ENCODE measurements at places on chromosomes 12 and 14.

- DNase-seq: no peak
These were observed 8.2 kb upstream of the SMUG1 start for GRCh38 chr12:54197010-54197409.

DNA sequence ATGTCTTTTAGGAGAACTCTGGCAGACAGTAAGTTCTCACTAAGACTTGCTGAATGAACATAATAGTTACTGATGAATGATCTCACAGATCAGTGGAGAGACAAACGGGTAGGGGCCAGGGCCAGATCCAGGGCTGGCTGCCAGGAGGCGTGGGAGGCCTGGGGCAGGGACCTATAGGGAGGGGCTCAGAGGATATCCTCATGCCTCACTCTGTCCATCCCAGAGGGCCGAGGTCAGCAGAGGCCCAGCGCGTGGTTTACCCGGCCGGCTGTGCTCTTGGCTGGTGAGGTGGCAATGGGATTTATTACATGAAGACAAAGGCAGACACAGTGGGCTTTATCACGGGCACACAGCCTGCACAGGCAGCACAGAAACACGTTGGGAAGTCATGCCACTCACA lies 85.4 kb downstream of the CHGA start:
- no peak for DNase-seq

- DNase-seq: peak; percentile 32
These were observed 45.4 kb downstream of the AEBP2 start for GRCh38 chr12:19484738-19485137.

GRCh38 chr14:95891742-95892141 lies 15.1 kb downstream of the TUNAR start:
- DNase-seq: no peak

GRCh38 chr14:56211084-56211483 lies 92.9 kb downstream of the PELI2 start:
- DNase-seq: no peak

- DNase-seq: peak; percentile 40
These were observed 4.8 kb upstream of the AMN start for GRCh38 chr14:102917469-102918211.

- no peak for DNase-seq
These were observed 192.0 kb downstream of the TTC7B start for GRCh38 chr14:90624227-90624626.

- DNase-seq: no peak
These were observed 574 bp upstream of the FANCM start for GRCh38 chr14:45135156-45135555.

DNA sequence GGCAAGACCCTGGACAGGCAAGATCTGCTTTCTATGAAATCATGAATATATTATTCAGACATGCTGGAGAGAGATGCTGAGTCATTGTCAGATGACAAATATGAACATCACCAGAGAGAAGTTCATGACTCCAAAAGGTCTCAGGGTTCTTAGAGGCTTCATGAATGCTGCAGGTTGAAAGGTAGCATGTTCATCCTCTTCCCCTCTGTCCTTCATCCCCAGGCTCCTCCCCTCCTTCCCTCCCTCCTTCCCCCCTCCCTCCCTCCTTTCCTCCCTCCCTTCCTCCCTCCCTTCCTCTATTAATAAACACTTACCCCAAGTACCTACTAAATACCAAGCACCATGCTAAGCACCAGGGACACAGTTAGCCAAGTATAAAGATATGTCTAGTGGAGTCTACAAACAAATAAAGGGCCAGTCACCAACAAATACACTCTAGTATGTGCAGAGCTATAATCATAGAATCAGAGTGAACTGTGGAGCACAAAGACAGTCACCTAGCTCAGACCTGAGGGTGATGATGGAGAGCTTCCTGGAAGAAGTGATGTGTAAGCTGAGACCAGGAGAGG lies 46.2 kb downstream of the RPH3A start:
- no peak for DNase-seq

- DNase-seq: peak; percentile 37
These were observed 94.4 kb upstream of the PLEKHG7 start for GRCh38 chr12:92608151-92609091.

GRCh38 chr12:108150436-108150835 lies 21.3 kb downstream of the WSCD2 start:
- DNase-seq: no peak

DNA sequence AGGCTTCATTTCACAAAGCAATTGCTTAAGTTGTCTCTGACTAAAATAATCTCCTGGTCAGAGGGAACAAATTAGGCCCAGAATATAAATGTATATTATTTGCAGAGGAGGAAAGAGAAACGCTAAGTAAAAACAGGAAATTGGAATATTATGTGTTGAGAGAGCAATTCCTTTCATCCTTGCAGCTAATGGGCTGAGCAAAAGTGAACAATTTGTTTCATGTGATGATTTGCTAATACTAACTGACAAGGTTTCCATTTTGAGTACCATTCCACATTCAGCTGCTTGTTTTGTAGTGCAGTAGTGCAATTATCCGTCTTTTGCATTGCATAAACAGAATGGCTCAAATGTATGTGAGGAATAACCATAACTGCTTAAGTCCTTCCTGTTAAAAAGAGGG lies 103.2 kb downstream of the TPH2 start:
- no peak for DNase-seq

- DNase-seq: no peak
These were observed 6.2 kb upstream of the CPNE8 start for GRCh38 chr12:38911611-38912010.

- no peak for DNase-seq
These were observed 80.3 kb downstream of the AVPR1A start for GRCh38 chr12:63070709-63071108.

GRCh38 chr14:83356080-83356479 lies 1822.4 kb upstream of the SEL1L start:
- no peak for DNase-seq

DNA sequence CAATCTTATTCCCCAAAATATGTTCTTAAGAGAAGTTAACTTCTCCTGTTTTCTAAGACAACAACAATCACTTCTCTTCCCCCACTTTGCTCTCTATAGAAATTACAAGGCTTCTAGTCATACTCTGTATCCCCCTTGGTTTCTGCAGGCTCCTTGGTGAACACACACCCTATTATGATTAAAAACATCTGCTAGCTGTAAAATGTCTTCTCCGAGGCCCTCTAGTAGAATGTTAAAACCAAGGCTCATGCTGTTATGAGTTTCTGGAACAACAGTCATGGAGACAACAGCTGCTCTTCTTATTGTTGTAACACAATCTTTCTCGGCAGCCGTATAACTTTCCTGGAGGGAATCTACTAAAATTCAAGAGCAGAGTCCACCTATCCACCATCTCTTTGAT lies 397.5 kb upstream of the CCDC196 start:
- no peak for DNase-seq

DNA sequence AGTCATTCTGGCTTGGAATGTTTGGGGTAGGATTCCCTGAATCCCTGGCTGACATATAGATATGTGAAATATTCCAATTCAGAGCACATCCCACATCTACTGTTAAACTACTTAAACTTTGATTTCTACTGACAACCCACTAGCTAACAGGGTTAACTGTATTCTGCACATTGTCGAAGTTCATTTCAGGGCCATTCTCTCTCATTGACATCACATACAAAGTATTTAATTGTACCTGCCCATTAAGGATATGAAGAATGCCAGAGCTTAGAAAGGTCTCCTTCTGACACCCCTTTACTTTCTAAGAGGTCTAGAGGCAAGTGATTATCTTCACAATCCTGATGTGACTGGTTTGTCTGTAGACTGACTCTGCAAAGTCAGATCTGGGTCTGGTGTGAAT lies 2.8 kb upstream of the DCN start:
- no peak for DNase-seq

GRCh38 chr12:12604740-12605139 lies 6.9 kb upstream of the CREBL2 start:
- no peak for DNase-seq

DNA sequence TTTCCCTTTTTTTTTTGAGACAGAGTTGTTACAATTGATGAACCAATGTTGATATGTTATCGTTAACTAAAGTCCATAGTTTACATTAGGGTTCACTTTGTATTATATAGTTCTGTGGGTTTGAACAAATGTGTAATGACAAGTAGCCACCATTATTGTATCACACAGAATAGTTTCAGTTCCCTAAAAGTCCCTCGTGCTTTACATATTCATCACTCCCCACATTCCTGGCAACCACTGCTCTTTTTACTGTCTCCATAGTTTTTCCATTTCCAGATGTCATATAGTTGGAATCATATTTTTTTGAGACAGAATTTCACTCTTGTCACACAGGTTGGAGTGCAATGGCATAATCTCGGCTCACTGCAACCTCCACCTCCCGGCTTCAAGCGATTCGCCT lies 12.5 kb downstream of the HSD17B6 start:
- no peak for DNase-seq

- peak; percentile 54 for DNase-seq
These were observed 54.9 kb upstream of the OVCH1 start for GRCh38 chr12:29552324-29552927.

GRCh38 chr12:129312048-129312447 lies 458.8 kb downstream of the GLT1D1 start:
- DNase-seq: no peak

DNA sequence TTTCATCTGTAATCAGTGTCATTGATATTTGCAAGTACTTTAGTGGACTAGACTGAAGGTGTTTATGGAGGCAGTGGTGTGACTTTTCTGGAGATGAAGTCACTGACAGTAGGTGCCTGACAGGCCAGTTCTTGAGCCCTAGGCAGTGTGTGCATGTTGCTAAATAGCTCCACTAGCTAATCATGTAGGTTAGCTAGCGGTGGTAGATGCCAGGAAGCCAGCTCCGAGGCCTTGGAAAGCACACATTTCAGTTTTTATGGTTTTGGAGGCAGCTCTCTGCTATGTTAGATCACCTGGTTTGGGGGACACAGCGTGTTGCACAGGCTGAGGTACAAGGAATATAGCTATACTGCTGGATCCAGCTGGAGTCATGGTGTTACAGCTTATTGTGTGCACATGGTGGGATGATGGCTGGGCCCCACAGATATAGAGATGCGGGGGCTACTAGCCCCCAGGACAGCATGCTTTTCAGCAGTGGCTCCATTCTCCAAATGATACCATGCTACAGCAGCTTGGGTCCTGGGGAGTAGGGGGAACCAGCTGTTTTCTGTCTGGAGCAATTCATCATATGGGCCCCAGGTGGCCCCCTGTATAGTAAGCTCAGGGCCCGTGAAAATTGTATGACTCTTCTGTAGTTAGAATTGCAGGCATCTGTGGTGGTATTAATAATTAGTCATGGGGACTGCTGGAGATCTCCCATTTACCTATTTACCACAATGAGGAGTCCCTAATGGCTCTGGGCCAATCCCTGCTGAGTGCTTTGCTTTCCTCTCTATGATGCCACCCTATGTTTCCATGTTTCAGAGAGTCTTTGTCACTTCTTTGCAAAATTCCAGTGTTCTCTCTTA lies 367.2 kb upstream of the LMO3 start:
- no peak for DNase-seq

DNA sequence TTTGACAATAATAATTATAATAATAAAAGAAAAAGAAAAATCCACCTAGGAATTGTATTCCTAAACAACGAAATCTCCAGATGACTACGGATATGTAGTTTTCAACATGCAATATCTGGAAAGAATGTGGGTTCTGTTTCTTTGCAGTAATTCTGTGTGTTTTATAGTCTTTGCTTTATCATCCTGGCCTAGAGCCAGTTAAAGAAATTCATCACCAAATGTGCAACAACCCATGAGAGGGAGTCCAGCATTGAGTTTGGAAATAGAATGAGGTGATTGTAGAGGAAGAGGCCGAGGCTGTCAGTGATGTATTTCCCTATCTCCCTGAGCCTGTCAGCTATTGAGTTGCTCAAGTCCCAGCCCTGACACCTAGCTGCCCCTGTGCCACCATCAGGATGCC lies 200.5 kb upstream of the DCN start:
- no peak for DNase-seq

- no peak for DNase-seq
These were observed 144.7 kb downstream of the ADGRD1 start for GRCh38 chr12:131098178-131098981.

- no peak for DNase-seq
These were observed 55.8 kb downstream of the BCL2L14 start for GRCh38 chr12:12126551-12126950.

DNA sequence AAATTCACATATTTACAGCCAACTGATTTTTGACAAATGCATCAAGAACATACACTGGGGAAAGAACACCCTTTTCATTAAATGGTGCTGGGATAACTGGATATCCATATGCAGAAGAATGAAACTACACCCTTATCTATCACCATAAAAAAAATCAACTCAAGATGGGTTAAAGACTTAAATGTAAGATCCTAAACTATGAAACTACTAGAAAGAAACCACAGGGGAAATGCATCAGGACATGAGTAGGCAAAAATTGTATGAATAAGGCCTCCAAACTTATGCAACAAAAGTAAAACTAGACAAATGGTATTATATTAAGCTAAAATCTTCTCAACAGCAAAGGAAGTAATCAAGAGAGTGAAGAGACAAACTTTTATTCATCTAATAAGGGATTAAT lies 242.6 kb downstream of the CPNE8 start:
- no peak for DNase-seq

DNA sequence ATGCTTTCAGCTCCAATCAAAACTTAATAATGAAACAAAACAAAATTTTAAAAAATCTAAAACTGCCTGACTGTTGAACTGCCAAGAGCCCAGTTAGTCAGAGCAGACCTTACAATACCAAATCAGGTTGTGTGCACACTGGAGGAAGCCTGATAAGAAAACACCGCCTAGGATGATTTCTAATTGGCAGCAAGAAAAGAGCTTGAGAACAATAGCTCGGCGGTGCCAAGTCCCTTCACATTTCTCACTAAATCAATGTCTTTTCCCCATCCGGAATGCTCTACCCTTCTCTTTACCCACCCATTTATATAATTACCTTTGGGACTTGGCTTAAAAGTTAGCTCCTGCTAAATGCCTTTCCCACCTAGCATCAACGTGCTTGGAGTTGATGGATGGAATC lies 256.7 kb downstream of the C12orf75 start:
- DNase-seq: no peak

GRCh38 chr12:70244409-70244808 lies 1.2 kb downstream of the CNOT2 start:
- no peak for DNase-seq

- no peak for DNase-seq
These were observed 63.0 kb downstream of the TMEM30B start for GRCh38 chr14:61218157-61218556.

DNA sequence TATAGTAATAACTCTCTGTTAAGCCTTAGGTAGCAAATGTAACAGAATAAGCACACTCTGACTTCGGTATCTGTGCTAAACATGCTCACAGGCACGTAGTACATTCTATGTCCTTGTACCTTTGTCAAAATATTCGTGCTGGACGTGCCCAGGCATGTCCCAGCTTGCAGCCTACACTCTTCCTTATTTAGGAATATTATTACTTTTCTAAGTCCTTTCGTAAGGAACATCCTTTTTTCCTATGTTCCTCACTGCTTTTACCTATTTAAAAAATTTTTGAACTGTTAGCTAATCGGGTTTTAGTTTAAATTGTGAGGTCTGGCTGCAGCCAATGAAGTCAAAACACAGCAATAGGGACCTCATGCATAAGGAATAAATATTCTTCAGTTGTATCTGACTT lies 24.1 kb upstream of the UBC start:
- DNase-seq: no peak

Data from CD4-positive, alpha-beta T cell treated with Interleukin-15 for 4 hours (primary cell).